ENCODE measurements at places on chromosomes 13 and 19.
A peak's percentile ranks its signal among the peaks of the same experiment; 100 is the strongest.

DNA sequence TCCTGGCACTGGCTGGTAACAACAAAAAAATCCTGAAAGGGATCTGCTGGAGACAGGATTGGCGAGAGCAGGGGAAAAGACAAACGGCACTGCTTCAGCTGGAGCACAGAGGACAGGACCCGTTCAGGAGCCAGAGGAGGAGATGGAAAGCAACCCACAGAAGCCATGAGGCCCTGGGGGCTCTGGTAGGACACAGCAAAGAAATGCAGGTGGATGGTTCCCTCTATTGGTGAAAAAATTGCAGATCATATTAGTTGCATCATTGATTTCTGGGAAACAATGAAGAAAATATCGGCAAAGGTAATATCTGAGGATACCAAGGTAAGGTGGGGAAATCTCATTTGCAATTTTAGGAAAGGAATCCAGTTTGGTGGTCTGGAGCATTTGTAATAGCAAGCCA lies 25.7 kb upstream of the TPP2 start:
- no peak for DNase-seq

- peak; percentile 78 for DNase-seq
Observed at GRCh38 chr19:36605101-36605876, at the start of gene ZNF382. Gene ZNF382 (plus strand): TSS chr19:36605313. CDS start chr19:36609915, 4,602 bp downstream.

DNA sequence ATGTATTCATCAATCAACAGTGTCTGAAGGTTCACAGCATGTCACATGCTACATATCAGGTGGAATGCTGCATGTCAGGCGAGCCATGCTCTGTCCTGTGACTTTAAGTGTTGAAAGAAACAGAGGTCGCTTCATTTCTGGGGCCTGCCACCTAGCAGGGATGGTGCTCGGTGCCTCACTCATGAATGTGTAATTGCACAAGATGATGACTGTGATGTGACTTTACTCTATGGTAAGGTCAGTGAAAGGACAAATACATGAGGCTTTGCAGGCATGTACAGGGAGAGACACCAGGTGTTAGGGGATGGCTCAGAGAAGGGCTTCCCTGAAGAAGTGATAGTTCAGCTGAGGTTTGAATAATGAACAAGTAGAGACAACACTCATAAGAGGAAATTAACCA lies 66.7 kb downstream of the FRY start:
- no peak for DNase-seq

DNA sequence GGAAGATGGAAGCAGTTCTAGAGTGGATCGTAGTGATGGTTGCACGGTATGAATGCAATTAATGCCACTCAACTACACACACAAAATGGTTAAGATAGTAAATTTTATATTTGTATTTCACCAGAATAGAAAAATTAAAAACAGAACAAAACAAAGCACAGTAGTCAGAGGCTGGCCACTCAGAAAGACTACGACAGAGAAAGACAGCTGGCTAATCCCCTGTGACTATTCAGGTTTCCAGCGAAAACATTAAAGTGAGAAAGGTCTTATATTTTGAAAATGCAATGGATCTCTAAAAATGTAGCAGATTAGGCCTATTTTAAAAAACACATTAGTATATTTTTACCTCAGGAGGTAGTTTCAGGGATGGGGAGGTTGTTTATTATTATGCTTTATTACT lies 131.3 kb upstream of the POSTN start:
- no peak for DNase-seq

DNA sequence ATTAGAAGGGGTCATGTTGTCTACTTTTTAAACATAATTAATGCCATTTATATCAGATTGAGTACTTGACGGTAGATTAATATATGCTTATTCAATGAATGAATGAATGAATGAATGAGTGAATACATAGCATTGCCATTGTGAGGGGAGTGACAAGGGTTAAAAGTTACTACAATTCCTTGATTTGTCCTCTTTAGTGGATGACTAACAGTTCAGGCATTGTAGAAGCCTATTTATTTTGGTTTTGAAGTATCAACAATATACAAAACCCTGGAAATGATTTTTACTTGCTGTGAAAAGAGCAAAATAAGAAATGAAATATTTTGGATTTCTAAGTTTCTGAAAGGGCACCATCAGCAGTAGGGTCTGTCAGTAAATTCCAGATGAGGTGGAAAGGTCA lies 122.7 kb downstream of the CYSLTR2 start:
- no peak for DNase-seq

GRCh38 chr19:2962018-2962670 lies 15.2 kb upstream of the TLE6 start:
- DNase-seq, result no peak

DNA sequence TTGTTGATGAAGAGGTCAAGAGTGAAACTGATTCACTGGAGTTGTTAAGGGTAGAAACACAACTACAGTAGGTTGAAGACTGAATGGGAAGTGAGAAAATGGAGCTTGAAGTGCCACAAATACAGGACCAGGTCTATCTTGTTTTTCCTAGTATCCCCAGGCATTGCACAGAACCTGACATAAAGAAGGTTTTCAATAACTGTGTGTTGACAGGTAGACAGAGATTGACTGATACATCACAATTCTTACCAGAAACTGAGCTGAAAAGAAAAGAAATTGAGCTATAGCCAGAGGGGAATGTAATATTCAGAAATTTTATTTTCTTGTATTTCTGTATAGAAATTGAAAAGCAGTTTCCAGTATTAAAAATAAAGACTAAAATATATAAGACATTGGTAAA lies 767.7 kb downstream of the PCDH17 start:
- no peak for DNase-seq

- DNase-seq, result no peak
Observed at GRCh38 chr13:113874579-113875428, 10.9 kb upstream of the GAS6 start.

DNA sequence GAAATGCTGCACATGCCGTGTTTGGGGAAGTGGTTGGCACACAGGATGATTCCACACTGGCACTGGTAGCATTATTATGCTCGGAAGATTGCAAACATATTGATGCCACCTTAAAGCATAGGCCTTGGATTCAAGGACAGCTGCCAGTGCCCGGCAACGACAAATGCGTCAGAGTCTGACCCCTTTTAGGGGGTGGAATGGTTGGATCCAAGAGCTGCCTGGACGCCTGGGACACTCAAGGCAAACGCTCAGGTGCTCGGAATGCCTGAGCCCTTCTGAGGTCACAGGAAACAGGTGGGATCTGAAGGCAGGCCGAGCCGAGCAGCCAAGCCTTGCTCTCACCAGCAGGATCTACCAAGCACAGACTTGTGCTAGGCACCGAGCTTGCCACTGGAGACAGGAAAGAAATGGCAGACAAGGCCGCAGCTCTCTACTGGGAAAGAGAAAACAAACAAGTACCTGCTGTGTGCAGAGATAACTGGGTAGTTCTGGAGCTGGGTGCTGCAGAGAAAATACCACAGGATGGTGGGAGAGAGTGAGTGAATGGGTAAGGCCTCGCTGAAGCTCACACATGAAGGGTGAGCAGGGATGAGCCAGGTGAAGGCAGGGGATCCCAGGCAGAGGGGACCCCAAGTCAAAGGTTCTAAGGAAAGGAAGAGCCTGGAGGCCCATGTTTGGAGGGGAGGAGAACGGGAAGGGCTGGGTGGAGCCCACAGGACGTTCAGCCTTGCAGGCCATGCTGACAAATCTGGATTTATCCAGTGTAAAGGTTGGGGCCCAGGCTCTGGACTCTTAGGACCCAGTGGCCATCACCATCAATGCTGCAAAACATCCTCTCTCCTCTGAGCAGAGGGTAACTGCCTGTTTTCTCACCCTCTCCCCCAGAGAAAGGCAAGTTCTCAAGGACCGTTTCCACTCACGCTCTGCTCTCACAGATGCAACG lies 9.2 kb downstream of the RANBP3 start:
- DNase-seq, result no peak

DNA sequence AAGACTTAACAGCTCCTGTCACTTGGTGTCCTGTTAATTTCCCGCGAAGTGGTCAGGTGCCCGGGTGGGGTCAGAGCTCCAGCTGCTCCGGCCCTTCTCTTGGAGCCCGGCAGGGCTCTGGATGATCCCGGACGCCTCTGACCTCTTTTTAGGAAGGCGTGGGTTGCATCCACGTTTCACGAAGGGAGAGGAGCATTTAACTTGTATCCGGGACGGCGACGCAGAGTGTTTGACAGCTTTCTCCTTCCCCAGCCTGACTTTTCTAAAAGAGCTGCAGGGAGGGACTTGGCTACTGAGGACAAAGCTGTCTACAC lies 656 bp downstream of the ZNF155 start:
- no peak for DNase-seq

DNA sequence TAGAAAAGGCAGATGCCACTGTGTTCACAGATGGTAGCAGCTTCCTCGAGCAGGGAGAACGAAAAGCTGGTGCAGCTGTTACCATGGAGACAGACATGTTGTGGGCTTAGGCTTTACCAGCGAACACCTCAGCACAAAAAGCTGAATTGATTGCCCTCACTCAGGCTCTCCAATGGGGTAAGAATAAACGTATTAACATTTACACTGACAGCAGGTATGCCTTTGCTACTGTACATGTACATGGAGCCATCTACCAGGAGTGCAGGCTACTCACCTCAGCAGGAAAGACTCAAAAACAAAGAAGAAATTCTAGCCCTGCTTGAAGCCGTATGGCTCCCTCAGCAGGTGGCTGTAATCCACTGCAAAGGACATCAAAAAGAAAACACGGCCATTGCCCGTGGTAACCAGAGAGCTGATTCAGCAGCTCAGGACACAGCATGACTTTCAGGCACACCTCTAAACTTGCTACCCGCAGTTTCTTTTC lies 197.7 kb downstream of the ZNF737 start:
- DNase-seq, result no peak

GRCh38 chr19:18179957-18180356 lies 6.3 kb downstream of the IFI30 start:
- no peak for DNase-seq

GRCh38 chr19:48630296-48631063 lies 6.7 kb downstream of the DBP start:
- no peak for DNase-seq

- no peak for DNase-seq
Observed at GRCh38 chr19:3519126-3519525, 13.0 kb downstream of the FZR1 start.

- DNase-seq, result no peak
Observed at GRCh38 chr13:76813891-76814290, 72.3 kb downstream of the KCTD12 start.

DNA sequence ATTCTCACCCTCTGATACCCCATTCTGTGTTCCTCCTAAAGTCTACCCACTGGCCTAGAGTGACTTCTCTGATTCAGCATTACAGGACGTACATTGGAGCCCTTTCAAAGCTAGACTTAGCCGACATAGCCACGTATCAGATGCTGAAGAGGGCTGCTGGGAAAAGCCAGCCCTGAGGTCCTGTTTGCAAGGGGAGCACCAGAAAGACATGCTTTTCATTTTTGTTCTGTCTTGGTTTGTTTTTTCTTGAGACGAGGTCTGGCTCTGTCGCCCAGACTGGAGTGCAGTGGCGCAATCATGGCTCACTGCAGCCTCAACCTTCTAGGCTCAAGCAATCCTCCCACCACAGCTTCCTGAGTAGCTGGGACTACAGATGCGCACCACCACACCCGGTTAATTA lies 6.3 kb upstream of the ZSWIM4 start:
- DNase-seq, result no peak

- no peak for DNase-seq
Observed at GRCh38 chr13:71090990-71091389, 776.0 kb downstream of the DACH1 start.

DNA sequence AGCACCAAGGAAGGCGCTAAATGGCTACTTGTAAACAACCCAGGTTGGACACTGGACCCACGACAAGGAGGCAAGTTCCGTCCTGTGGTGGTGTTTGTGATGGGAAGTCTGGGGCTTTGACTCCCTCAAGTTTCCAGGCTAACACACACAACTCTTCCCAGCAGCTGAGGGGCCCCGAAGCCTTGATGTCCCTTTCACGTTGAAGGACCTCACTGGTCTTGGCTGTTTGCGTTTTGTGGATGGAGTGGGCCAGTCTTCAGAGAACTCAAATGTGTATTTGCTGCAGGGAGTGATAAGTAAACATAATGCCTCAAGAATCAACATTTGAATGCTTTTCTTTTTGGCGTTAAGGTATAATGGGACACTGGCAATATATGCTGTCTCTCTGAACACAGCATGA lies 199.2 kb downstream of the TM9SF2 start:
- DNase-seq, result no peak

GRCh38 chr13:94640721-94641120 lies 39.1 kb downstream of the GPR180 start:
- no peak for DNase-seq

GRCh38 chr13:74767050-74767449 lies 632.8 kb upstream of the KLF12 start:
- DNase-seq, result no peak

GRCh38 chr19:4007836-4008539 lies 452 bp downstream of the PIAS4 start:
- DNase-seq, result no peak

- DNase-seq, result no peak
Observed at GRCh38 chr19:49559928-49560327, 20.4 kb downstream of the NOSIP start.

- DNase-seq, result no peak
Observed at GRCh38 chr13:69633044-69633443, 474.6 kb upstream of the ATXN8OS start.

GRCh38 chr19:28736528-28736927 lies 476.4 kb downstream of the UQCRFS1 start:
- no peak for DNase-seq

DNA sequence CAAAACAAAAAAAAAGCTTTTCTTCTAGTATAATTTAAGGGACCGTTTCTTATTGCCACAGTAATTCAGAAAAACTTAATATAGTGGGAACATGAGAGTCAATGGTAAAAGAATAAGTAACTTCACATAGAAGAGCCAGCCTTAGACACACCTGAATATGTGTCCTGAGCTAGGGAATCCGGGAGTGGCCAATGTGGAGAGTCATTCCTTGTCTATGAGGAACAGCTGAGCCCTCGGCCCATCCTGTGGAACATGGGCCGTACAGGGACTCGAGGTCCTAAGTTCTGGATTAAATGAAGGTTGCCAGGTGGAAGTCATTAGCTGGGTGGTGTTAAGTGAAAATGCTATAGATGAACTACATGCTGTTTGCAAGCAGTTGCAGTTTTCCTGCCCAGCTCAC lies 32.2 kb downstream of the EFNB2 start:
- no peak for DNase-seq

- DNase-seq, result no peak
Observed at GRCh38 chr13:108807841-108808240, 178.4 kb downstream of the MYO16 start.

Data from stimulated activated CD8-positive, alpha-beta memory T cell treated with anti-CD3 and anti-CD28 coated beads, Interleukin-4, amount 100 ng/mL, for 4 hours (primary cell).